ENCODE measurements at places on chromosomes 3 and 15. TPM values are rescaled to one million over a fixed set of nuclear protein-coding genes. Genes with fewer than 3 reads are reported as not detected.

DNA sequence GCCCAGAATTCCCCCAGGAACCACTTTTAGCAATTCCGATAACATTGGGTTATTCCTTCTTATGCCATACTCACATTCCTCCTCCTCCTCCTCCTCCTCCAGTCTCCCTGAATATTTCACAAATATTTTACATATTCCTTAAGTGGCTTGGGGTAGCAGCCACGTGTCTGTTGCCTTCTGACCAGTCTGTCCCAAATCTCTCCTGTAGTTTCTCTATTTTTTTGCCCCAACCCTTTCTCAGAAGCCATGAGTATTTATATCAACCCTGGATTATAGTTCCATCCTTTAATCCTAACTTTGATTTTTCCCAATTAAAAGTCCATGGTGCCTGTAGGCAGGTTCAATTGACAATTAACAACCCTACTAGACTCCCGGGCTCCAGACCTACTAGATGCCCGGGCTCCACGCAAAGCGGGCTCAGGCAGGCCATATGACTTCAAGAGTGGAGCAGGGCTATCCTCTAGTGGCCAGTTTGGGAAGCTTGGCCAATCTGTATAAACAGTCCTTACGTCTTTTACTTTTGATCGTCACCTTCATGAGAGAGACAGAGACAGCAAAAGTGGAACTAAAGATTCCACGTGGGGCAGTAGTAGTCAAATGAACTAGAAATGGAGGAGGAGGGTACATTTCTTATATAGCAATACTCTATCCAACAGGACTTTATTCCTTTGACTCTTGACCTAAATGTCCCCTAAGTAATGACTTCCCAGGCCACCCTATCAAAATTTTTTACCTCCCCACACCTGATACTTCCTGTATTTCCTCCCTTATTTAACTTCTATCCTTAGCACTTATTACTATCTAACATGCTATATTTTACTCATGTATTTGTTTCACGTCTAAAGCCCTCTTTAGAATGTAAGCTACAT is 69.7 kb downstream of the USF3 start:
- peak; percentile 39 for DNase-seq

DNA sequence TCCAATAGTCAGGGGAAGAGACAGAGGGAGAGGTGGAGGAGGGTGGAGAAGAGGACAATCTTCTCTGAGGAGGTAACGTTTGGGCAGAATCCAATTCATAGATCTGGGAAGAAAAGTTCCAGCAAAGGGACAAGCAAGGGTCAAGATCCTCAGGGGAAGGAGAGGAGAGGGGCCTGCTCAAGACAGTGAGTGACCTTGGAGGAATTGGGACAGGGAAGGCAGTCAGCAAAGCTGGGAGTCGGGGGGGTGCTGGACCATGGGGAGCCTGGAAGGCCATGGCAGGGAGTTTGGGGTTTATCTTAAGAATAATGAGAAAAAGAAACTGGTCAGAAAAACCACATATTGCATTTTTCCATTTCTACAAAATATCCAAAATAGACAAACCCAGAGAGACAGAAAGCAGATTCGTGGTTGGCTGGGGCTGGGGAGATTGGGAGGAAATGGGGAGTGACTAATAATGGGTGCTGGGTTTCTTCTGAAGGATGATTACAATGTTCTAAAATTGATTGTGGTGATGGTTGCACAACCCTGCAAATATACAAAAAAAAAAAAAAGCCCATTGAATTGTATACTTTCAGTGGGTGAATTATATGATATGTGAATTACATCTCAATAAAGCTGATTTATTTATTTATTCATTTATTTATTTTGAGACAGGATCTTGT is 19.6 kb upstream of the SRP14 start:
- no peak for DNase-seq

DNA sequence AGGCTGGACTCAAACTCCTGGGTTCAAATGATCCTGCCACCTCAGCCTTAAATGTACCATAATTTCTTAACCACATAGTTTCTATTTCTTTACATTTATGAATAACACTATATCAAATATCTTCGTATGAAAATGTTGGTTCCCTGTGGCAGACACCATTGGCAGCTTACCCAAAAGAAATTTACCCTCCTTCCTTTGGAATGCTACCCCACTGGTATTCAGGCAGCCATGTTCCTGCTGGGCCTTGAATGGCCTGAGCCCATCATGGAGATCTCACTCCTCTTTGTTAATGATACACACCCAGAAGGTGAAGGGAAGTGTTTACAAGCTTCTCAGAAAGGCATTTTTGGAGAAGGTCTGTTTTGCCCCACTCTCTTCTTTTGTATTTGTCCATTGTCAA is 94.3 kb upstream of the RNF7 start:
- no peak for DNase-seq

GRCh38 chr3:54987719-54988118 is 59.9 kb upstream of the LRTM1 start:
- no peak for DNase-seq

- DNase-seq = no peak
These were observed 224.0 kb downstream of the DPH6 start for GRCh38 chr15:35321926-35322325.

GRCh38 chr3:104791331-104791730 is 575.4 kb upstream of the ALCAM start:
- no peak for DNase-seq

- DNase-seq = no peak
These were observed 400.2 kb upstream of the TBL1XR1 start for GRCh38 chr3:177597311-177598096.

- no peak for DNase-seq
These were observed 73.1 kb downstream of the USF3 start for GRCh38 chr3:113623324-113623723.

DNA sequence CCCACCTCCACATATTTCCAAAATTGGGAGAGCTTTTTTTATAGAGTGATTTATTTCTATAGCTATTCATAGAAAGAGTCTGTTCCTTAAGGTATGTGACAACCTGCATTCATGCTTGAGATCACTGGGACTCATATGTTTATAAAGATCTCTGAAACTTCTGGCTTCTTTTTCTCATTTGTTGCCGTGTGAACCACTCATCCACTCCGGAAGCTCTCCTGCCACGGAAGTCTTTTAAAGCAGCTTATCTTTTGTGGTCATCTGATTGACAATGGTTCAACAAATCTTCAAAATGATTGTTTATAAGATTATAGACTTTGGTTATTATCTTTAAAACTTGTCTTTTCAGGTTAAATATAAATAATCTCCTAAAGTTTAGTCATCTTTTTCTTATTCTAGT is 260.5 kb downstream of the C3orf38 start:
- DNase-seq = no peak

GRCh38 chr15:69703532-69704187 is 251.0 kb downstream of the RPLP1 start:
- no peak for DNase-seq

- no peak for DNase-seq
These were observed 47.3 kb downstream of the P3H2 start for GRCh38 chr3:190073264-190074008.

DNA sequence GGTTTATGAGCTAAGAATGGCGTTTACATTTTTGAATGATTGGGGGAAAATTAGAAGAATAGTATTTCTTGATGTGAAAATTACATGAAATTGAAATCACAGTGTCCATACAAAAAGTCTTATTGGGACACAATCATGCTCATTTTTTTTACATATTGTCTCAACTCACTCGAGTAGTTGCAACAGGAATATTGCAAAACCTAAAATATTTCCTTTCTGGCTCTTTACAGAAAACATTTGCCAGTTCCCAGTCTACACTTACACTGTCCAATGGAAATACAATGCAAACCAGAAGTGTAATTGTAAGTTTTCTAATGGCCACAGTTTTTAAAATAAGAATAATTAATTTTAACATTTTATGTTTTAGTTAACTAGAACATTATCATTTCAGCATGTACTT is 137.8 kb downstream of the SAMMSON start:
- DNase-seq = no peak

- no peak for DNase-seq
These were observed 145.0 kb downstream of the ATP10A start for GRCh38 chr15:25718169-25718536.

The SSUH2 gene
- total RNA-seq = not detected

The MAGI1 gene
- 44.9 TPM for total RNA-seq

The SEC22C gene
- total RNA-seq = 72.9 TPM

The KBTBD8 gene
- 1.1 TPM for total RNA-seq

The CA12 gene
- total RNA-seq = 4.9 TPM

The STAB1 gene
- 277 TPM for total RNA-seq

The SLC9A9 gene
- 1.2 TPM for total RNA-seq

The PTPRG gene
- 30.5 TPM for total RNA-seq

The MED12L gene
- total RNA-seq = 0.05 TPM

The OR5K2 gene
- not detected for total RNA-seq

Data from glomerular endothelial cell (primary cell).